ENCODE measurements at places on chromosomes 1 and 21.
A peak's percentile ranks its signal among the peaks of the same experiment; 100 is the strongest.

DNA sequence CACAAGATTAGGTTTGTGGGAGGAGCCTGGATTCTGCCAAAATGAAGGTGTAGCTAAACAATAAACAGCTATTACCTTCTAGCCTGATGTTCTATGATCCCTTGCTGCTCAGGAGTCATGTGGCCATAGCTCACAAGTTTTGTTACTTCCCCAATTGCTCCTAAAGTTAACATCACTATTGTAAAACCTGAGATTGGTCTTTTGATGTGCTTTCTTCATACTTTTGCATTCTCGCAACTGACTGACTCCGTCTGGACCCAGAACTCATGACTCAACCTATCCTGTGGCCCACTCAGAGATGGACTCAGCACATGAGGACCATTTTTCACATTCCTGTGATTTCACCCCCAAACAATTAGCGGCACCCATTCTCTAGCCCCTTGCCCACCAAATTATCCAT, 69.1 kb downstream of the PTGS2 start:
- no peak for DNase-seq

- peak; percentile 38 for DNase-seq
Observed at GRCh38 chr1:210758761-210759160, 375.2 kb downstream of the KCNH1 start.

- no peak for DNase-seq
Observed at GRCh38 chr1:41822866-41823265, 95.9 kb downstream of the HIVEP3 start.

DNA sequence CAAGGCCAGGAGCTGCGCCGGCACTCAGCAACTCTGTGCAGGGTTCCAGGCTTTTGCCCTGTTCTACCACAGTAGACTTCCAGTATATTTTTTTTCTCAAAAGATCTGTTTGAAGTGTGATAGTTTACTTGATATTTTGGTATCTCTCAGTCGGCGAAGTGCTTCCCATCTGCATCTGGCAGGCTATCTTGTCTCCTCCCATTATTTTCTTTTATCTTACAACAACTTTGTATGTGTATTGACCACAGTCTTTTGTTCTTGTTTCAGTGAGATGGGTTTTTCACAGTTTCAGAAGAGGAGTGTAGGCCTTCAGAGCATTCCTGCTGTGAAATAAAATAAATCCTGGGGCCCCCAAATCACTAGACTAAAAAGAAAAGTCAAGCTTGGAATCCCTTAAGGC, 292.9 kb downstream of the PTGER3 start:
- DNase-seq: no peak

- DNase-seq: no peak
Observed at GRCh38 chr1:24850328-24850920, 79.7 kb downstream of the RUNX3 start.

- DNase-seq: no peak
Observed at GRCh38 chr1:80498673-80499072, 1302.1 kb upstream of the ADGRL2 start.

- no peak for DNase-seq
Observed at GRCh38 chr1:229970714-229971113, 96.3 kb upstream of the GALNT2 start.

- no peak for DNase-seq
Observed at GRCh38 chr1:14919751-14920150, 233.8 kb upstream of the TMEM51 start.

DNA sequence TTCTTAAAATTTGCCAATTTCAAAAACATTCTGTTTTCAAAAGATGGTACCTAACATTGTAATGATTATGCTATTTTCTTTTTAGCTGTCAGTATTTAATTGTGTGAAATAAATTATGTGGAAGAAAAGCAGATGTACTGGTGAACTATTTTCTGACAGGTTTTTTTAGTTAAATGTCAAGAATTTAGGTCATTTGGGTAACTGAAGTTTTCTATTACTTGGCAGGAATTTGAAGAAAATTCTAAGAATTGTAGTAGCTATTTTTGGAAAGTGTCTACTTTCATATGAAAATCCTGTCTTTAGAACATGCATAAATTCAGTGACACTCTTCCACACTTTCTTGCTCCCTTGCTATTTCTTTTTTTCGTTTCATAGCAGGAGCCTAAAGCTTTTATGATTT, 28.5 kb upstream of the PTPRC start:
- no peak for DNase-seq

DNA sequence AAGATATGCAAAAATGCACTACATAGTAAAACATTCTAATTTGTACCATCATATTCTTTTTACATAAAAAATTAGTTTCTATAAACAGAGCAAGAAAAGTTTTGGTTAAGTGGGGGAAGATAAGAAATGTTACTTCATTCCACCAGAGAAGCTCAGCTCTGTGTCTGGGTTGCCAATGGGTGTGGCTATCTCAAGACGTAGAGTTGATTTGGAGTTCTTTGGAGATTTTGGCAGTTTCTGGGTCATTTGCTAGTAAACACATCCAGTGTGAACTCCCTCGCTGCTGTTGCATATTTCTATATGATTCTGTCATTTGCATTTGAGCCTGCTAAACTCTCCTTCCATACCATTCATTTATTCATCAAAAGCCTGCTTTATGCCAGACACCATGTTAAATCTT, 7.2 kb downstream of the RGL1 start:
- no peak for DNase-seq

GRCh38 chr1:108130794-108131193, 69.3 kb downstream of the SLC25A24 start:
- no peak for DNase-seq

DNA sequence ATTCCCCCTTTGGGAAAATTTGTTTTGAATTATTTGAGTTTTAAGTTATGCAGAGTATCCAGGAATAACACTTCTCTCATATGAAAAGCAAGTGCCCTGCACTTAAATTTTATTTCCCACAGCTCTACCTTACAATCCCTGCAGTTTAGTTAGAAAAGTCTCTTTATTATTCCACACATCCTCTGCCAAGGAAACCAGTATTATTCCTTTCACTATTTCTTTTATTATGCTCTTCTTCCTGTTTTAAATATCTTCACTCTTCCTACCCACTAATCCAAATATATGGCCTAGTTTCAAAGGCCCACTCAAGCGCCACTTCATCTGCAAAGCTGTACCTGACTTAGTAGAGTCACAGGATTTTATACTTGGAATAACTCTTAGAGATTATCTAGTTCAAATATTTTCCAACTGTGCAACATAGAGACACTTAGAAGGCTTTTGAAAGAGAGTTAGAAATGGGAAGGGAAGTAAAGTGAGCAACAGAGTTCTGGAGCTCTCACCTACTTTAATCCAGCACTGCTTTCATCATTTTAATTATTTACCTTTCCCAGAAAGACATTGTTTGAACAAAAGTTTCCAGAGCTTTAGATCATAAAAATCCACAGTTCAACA, 97.2 kb upstream of the LYPLAL1 start:
- no peak for DNase-seq

DNA sequence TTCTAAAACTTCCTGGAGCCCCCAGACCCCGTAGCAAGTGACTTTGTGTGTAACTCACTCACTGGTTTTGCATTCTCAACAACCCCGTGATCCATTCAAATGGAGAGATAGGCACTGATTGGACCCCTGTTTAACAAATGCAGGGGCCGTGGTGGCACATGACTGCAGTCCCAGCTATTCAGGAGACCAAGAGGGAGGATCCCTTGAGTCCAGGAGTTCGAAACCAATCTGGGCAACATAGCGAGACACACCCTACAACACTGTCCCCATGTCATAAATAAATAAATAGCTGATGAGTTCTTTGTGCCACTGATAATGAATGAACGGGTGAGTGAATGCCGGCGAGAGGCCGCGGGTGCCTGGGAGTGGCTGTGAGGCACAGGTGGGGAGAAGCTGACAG, 59.4 kb upstream of the PAX7 start:
- no peak for DNase-seq

GRCh38 chr1:22207511-22208267, 64.8 kb upstream of the WNT4 start:
- no peak for DNase-seq

DNA sequence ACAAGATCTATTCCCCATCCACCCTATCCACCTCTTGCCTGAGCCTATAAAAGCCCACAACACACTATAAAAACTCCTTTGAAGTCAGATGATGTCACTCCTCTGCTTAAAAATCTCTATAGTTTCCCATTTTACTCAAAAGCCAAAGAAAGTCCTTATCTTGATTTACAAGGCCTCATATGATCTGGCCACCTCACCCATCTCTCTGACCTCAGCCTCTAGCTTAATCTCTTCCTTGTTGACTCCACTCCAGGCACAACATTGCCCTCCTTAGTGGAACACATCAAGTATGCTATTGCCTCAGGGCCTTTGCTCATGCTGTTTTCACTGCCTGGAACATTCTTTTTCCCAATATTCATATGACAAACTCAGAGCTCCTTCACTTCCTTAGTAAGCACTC, 33.3 kb downstream of the ZNF281 start:
- no peak for DNase-seq

- no peak for DNase-seq
Observed at GRCh38 chr1:220271706-220272046, 577 bp downstream of the RAB3GAP2 start.

GRCh38 chr1:232630047-232630893, at the start of gene SIPA1L2:
TSS of gene SIPA1L2 (minus strand) at chr1:232630133. CDS start at chr1:232515339, 114,794 bp downstream.
- peak; percentile 96 for DNase-seq

- no peak for DNase-seq
Observed at GRCh38 chr1:35532497-35533223, 24.5 kb downstream of the KIAA0319L start.

DNA sequence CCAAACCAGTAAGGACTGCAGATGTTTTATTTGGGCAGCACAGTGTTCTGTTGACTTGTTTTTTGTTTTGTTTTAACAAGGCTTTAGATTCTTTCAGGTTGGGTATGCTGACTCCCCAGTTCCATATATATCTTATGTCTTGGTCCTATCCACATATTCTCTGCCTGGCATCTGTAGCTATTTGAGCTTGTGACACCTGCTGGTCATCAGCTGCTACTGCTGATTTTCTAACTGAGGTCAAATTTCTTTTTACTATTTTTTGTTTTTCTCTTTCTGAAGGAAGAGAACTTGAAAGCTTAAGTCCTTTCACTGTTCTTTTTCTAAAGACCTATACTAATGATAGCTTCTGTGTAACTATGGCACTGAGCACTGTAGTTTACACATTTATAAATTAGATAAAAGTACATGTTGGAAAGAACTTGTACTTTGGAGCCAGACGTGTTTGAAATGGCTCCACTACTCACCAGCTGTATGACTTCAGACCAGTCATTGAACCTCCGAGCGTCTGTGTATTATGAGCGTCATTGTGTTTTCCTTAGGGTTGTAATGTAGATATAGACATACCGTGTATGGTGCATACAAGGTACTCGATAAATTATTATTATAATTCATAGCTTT, 109.4 kb downstream of the NRDC start:
- peak; percentile 41 for DNase-seq

DNA sequence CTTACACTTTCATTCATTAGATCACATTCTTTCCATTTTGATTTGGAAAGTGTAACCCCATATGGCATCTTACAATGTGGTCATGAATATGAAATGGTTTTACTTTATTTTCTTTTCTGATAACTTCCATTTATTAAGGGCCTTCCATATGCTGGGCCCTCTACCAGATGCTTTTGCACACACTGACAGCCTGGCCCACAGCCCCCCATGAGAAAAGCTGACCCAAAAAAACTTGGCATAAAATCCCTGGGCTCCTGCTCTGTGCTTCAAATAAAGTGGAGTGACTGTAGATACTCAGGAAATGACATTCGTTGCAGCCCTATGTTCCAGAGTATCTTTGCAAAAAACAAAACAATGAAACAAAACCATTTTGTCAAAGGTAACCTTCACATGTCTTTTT, 48.8 kb downstream of the PRDX6 start:
- DNase-seq: no peak

- no peak for DNase-seq
Observed at GRCh38 chr1:234933475-234933874, 195.2 kb downstream of the TOMM20 start.

- no peak for DNase-seq
Observed at GRCh38 chr21:42614811-42615351, 38.5 kb upstream of the PDE9A start.

DNA sequence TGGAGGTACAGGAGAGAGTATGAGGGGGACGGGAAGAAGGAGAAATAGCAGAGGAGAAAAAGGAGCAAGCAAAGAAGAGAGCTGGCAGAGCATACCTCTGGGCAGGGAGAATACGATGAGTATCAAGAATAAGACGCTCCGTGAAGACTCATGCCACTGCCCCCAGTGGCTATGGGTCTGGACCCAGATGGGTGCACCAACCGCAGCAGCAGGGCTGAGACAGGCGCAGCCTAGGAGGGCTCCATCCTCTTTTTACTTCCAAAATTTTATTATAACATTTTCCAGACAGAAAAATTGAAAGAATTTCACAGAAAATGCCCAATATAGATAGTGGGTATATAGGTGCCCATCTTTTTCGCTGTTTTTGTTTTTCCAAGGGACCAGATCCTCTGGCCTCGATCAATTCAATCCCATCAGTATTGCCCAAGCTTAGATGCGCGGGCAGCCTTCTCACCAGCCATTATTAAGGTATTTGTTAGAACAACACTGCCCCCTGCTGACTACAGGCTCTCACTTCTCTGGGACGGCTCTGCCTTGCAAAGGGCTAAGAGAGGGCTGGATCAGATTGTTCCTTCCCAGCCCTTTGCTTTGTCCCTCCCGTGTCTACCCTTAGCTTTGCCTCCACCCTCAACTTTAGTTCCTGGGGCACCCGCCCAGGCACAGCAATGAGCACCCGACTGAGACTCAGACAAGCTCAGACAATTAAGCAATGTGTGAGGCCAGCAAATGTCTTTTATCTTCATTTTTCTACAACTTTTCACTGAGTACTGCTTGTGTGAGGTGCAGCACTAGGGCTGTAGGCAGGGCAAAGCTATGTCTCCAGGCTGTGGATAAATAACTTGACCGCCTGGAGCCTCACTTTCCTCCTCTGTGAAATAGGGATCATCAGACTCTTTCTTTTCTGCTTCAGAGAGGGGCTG, 17.5 kb upstream of the CAMK1G start:
- DNase-seq: peak; percentile 58

DNA sequence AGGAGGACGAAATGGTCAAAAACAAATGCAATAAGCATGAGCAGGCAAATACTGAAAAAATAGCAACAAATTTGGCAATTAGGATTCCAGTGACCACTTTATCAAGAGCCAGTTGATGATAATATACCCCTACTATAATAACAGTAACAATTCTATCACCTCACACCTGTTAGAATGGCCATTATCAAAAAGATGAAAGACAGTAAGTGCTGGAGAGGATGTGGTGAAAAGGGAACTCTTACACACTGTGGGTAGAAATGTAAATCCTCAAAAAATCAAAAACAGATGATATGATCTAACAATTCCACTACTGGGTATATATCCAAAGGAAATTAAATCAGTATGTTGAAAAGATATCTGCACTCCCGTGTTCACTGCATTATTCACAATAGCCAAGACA, 114.3 kb upstream of the GFI1 start:
- DNase-seq: no peak

DNA sequence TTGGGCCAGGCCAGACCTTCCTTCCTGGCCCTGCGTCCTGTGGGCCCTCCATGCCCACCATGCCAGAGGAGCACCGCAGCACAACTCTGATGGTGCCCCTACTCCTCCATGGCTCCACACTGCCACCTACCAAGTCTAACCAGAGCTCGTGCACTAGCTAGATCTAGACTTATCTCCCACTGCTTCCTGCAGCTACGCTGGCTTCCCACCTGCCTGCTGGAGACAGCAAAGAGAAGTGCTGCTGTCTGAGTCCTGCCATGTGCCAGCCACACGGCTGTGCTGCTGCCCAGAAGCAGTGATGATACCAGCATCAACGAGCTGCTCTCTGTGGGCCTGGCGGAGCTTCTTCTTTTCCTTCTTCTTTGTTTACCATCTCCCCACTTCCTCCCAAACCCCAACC, 4.5 kb downstream of the GUCA2B start:
- DNase-seq: peak; percentile 7

GRCh38 chr1:29584776-29585175, 348.5 kb downstream of the PTPRU start:
- no peak for DNase-seq
